ENCODE measurements at places on chromosomes 4 and X.

DNA sequence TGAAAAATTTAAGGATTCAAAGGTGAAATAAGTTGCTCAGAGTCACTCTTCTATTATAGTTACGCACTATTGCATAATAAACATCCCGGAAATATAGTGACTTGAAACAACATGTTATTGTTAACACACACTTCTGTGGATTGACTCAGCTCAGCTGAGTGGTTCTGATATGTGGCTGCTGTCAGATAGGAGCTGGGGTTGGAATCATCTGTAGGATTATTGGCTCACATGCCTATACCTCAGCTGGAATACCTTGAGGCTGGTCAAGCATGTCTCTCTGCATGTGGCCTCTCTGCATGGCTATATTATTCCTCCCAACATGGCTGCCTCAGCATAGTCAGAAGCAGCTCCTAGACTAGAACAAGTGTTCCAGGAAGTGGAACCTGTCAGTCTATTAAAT is 486.7 kb upstream of the MAGEB2 start:
- DNase-seq = no peak

DNA sequence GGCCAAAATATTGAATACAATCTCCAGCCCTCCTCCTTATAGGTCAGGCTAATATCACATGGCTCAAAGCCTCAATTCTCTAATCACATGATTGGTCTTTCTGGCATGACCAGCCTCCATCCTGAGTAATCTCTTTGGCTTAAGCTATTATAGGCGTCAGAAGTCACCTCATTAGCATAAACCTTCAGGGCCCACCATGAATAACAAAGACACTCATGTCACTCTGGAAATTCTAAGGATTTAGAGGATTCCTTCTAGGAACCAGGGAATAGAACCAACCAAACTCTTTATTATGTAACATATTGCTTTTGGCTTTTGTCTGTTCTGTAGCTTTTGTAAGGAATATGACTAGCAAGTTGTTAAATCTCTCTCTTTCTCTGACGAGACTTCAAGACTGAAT is 109.2 kb upstream of the IGFBP7 start:
- no peak for DNase-seq

GRCh38 chr4:82758701-82759685 is 39.6 kb downstream of the SCD5 start:
- DNase-seq = no peak

DNA sequence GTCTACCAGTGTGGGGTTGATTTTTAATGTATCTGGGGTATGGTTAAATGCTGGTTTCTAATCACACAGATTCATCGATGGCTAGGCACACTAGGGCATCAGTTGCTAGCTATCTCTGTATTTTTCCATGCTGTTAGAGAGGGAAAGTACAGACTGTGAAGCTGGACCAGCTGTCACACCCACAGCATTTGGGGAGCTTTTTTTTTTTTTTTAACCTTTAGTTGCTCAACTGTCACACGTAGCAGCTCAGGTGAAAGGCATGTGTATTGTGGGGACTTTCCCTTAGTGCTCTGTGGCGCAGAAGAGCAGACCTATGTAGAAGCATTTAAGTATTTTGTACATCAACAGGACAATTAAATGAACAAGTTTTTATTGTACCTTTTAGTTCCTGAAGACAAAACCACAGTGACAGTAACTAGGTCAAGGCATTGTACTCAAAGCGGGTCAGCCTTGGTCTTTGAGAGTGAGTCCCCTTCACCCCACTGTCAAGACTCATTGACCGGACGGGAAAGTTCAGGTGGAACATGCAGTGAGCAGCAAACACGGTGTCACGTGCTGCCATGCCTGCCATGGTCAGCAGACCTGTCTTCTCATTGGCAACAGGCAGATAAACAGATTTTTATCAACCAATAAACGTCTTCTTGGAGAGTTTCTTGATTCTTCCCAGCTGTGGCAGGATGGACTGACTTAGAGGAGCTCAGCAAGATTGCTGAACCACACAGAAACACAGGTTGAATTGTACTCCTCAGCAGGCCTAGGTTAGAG is 65.3 kb downstream of the CASP3 start:
- no peak for DNase-seq

DNA sequence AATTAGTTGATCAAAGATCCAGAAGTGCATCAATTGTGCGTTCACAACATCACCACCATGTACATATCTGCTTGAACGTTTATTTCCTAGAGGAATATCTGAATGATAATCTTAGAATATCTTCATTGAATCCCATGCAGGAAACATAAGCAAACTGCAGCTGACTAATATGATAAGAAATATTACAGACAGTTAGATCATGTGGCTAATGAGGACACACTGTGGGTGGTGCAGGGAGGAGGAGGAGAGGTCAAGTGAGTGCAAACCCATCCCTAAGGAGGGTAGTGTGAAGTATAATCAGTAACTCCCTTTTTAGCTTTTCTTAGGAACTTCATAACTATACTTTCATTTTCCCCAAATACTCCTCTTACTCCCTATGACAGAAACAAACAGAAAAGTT is 58.3 kb upstream of the HPGD start:
- no peak for DNase-seq

DNA sequence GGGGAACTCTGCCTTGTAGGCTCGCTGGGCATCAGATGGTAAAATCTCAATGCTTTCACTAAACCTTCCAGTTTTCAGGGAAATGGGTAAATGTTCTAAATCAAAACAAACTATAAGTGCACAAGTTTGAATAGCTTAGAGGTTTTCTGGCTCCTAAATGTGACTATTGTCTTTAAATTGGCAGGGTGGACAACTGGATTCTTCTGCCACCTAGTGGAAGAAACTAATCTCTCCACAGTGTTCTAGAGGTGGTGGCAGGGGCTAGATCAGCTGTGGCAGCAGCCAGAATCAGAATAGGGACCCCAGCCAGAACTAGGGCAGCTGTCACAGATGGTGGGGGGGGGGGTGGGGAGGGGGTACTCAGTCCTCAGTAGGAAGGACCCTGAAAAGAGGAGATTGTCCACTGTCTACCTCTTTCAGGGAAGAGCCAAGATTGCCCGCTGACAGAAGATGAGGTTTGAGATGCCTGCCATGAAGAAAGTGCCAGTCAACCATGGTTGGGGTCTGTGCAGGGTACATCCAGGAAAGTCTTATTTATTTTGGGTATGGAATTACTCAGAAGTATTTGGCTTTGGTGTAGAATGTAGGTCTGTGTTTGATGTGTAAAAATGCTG is 201.4 kb downstream of the CCNG2 start:
- peak; percentile 76 for DNase-seq

GRCh38 chr4:173565281-173565680 is 35.3 kb upstream of the HAND2 start:
- no peak for DNase-seq

- DNase-seq = no peak
These were observed 19.7 kb upstream of the PNPLA4 start for GRCh38 chrX:7946960-7947359.

DNA sequence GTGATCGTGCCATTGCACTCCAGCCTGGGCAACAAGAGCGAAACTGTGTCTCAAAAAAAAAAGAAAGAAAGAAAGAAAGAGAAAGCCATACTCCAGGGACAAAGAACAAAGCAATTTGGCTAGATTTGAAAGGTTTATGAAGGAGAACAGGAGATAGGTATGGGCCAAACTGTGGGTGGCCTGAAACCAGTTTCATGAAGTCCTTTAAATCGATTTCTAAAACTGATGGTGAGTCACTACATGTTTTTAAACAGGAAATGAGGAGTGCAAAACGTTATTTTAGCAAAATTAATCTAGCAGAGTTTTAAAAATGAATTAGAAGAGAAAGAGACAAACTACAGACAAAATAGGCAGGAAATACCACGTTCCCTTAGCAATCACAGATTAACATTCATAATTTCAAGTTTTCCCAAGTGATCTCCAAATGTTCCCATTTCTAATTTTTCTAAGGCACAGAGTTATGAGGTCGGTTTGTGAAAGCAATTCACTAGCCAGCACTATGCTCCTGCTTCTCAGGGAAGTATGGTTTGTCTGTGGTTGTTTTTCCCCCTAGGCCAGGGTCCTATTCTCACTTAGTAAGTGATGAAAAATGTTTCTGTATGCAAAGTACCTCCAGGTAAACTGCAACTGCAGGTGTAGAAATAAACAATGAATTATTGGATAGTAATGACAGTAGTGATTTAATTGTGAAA is 190.6 kb downstream of the PPP3CA start:
- no peak for DNase-seq

DNA sequence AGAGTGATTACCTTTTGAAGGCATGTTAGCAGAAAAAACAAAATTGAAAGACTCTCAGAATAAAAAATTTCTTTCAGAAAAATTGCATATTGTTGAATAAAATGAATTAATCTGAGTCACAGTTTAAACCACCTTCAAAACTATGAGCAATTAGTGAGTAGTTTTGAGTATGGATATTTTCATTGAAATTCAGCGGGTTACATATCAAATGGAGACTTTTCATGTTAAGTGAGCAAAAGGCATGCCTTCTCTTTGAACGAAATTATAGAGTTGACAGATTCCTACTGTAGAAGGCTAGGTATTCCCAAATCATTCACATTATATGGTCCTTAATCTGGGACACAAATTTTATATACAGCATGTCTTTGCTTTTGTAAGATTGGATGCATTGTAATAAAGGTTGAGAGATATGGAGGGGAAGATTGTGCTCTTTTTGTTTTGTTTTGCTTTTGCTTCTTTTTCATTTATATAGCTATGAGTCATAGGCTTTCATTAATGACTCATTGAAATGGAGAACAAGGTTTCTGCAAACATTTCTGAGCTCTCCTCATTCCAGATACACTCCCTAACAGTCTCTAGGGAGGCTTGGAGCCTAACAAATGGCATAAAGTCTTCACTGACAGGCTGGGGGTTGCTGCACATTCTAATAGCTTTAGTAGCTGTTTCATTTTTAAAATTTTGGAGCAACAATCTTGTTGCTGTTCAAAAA is 21.6 kb downstream of the PCDH18 start:
- peak; percentile 95 for DNase-seq

- DNase-seq = no peak
These were observed 81.9 kb downstream of the ATP11C start for GRCh38 chrX:139850968-139851367.

DNA sequence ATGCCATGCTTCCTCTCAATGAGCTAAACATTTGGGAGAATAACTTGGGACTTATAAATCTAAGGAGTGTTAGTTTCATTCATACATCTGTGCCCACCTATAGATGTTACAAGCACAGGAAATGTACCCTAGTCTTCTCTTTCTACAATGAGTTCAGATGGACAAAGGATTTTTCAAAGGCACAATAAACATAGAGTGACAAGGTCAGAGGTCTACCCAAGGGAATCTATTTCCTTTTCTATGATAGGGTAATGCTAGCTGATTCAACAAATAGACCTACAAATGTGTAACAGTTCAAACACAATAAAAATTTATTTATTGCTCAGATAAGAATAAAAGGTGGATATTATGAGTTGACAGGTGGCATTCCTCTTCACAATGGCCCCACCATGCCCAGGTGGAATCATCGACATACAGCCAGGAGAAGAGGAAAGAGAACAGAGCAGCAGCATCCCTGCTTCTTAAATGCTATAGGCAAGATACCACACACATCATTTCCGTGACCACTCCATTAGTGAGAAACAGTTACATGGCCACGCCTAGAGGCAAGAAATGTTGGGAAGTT is 421.8 kb downstream of the HNRNPD start:
- DNase-seq = no peak

- DNase-seq = peak; percentile 52
These were observed 27.0 kb downstream of the MAGEE1 start for GRCh38 chrX:76454456-76454927.

DNA sequence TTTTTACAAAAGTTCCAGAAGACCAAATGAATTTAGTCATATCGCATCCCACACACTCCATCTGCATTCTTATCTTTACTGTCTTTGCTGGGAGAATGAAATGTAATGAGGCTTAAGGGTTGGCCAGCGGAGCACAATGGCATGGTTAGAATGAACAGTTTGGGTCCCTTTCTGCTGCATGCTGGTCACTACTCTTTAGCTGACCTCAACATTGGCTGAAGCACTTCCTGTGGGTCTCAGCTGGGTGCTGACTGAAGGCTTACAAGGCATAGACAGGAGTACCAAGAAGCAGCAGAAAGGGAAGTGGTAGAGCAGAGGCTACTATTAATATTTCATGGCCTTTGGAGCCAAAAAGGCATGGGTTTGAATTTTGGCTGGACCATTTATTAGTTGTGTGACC is 159.4 kb upstream of the GPC4 start:
- peak; percentile 29 for DNase-seq

GRCh38 chr4:181569553-181569952 is 673.6 kb upstream of the TENM3 start:
- peak; percentile 74 for DNase-seq

- no peak for DNase-seq
These were observed 10.9 kb upstream of the PGM2 start for GRCh38 chr4:37815591-37815990.

DNA sequence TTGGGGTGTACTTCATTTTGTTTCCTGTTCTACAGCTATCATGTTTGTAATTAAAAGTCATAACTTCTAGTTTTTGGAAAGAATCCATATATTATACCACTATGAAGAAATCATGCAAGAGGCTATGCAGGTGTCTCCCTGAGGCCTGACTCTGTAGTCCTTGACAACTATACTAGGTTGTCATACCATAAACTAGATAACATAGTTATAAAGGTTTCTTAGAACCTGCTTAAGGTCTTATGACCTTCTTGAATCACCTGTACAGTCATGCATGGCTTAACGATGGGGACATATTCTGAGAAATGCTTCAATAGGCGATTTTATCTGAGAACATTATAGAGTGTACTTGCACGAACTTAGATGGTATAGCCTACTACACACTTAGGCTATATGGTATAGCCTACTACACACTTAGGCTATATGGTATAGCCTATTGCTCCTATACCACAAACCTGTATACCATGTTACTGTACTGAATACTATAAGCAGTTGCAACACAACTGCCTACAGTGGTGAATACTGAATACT is 3.3 kb downstream of the PWWP3B start:
- no peak for DNase-seq

- no peak for DNase-seq
These were observed 15.2 kb upstream of the GALNT7 start for GRCh38 chr4:173153445-173153844.

GRCh38 chr4:55218041-55218440 is 92.6 kb upstream of the KDR start:
- DNase-seq = no peak

GRCh38 chr4:3284734-3285557 is 7.9 kb upstream of the RGS12 start:
- DNase-seq = no peak

DNA sequence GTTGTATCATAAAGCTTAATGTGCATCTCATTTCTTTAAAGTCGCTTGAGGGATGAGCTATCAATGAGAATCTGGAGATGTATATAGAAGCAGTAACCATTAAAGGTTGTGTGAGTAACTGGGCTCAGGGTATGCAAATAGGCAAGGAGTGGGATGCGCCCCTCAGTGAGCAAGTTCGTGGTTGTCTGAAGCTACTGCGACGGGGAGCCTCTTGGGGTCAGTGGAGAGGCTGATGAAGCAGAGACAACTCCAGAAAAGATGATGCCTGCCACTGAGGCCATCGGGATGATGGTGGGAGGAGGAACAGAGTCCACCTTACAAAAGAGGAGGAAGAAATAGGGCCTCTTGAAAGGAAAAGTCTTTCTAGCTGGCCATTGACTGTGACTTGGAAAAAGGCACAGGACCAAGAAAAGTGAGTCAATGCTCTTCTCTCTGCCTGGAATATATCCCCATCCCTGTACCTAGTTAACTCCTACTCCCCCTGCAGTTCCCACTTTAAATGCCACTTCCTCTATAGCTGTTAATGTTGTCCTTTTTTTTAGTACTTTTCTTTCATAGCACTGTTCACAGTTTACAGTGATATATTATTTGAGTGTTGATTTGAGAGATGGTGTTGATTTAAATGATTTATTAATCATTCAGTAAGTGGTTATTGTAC is 51.4 kb upstream of the LSM6 start:
- no peak for DNase-seq

GRCh38 chr4:77665381-77666069 is 59.9 kb downstream of the CXCL13 start:
- no peak for DNase-seq
